ENCODE measurements at places on chromosomes 16 and 17.
A peak's percentile ranks its signal among the peaks of the same experiment; 100 is the strongest.

- DNase-seq: no peak
These were observed 21.9 kb downstream of the CMIP start for GRCh38 chr16:81466356-81466980.

DNA sequence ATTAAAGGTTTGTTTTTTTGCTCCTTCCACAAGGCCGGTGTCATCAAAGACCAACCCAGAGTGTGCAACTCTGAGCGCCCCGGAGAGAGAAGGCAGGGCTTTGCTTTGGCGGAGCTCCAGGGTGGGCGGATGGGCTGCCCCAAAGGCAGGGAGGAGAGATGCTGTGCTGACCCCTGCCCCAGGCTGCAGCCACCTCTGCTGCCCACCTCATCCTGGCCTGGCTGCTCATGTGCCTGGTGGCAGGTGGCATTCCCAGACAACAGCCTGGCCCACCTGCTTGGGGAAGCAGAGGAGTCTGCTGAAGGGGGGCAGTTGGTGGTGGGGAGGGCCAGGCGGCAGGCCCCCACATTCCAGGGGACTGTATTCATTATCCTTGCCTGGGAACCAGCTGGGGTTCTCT is 122.1 kb downstream of the SDK2 start:
- DNase-seq: no peak

- no peak for DNase-seq
These were observed 5.2 kb downstream of the OMG start for GRCh38 chr17:31291820-31292219.

- DNase-seq: no peak
These were observed 1.1 kb downstream of the CACNB1 start for GRCh38 chr17:39196241-39196807.

- no peak for DNase-seq
These were observed 8.4 kb downstream of the SLC25A10 start for GRCh38 chr17:81720267-81721071.

- no peak for DNase-seq
These were observed 490 bp downstream of the GID4 start for GRCh38 chr17:18039535-18040260.

DNA sequence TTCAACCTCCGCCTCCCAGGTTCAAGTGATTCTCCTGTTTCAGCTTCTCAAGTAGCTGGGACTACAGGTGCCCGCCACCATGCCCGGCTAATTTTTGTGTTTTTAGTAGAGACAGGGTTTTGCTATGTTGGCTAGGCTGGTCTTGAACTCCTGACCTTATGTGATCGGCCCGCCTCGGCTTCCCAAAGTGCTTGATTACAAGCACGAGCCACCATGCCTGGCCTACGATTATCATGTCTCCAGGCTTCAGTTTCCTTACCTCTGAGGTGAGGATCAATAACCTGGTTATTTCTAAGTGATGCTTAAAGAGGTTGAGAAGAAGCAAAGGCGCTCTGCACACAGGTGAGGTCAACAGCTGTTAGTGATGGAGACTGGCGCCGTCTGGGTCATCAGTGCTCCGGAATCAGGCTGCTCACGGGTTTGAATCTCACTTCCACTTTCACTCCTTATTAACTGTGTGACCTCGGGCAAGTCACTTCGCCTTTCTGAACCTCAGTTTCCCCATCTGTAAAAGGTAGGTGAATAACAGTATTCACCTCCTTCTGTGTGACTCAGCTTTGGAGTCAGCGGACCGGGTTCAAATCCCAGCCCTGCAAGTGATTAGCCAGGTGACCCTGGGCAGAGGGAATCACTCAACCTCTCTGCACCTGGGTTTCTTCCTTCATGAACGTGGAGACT is 745 bp upstream of the ABCC1 start:
- no peak for DNase-seq

DNA sequence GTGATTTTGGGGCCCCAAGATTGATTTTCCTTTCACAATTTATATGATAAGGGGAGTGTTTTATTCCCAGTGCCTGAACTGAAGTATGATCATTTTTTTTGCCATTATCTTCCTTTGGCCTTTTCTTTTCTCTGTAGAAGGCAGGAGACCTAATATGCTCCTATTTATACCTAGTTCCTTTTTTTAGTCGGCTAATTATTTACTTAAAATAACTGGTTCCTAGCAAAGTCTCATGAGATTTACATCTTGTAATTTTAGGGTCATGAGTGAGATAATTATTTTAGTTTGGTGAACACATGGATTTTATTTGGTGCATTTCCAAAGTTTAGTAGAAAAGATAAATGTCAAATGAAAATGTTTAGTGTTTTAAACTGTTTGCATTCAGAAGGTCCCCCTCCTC is 24.8 kb downstream of the SEC14L1 start:
- DNase-seq: no peak

- no peak for DNase-seq
These were observed 20.5 kb downstream of the SLC7A6 start for GRCh38 chr16:68284847-68285246.

DNA sequence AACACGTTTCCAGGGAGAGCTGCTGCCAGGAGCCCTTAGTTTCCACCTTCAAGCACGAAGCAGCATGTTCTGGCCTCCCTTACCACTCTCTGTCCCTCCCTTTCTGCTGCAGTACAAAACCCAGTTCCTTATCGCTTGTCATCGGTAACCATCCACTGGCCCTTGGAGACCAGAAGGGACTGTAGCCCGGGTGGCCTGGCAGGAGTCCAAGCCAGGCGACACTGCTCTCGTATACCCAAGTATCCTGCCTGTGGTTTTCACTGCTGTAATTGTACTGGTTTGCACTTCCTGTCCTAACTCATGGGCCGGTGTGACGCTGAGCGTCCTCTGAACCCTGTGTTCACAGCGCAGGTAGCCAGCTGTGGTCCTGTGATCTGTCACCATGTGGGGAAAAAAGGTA is 81.1 kb downstream of the MAF start:
- DNase-seq: no peak

- no peak for DNase-seq
These were observed 229.0 kb upstream of the NLRP1 start for GRCh38 chr17:5813357-5813756.

DNA sequence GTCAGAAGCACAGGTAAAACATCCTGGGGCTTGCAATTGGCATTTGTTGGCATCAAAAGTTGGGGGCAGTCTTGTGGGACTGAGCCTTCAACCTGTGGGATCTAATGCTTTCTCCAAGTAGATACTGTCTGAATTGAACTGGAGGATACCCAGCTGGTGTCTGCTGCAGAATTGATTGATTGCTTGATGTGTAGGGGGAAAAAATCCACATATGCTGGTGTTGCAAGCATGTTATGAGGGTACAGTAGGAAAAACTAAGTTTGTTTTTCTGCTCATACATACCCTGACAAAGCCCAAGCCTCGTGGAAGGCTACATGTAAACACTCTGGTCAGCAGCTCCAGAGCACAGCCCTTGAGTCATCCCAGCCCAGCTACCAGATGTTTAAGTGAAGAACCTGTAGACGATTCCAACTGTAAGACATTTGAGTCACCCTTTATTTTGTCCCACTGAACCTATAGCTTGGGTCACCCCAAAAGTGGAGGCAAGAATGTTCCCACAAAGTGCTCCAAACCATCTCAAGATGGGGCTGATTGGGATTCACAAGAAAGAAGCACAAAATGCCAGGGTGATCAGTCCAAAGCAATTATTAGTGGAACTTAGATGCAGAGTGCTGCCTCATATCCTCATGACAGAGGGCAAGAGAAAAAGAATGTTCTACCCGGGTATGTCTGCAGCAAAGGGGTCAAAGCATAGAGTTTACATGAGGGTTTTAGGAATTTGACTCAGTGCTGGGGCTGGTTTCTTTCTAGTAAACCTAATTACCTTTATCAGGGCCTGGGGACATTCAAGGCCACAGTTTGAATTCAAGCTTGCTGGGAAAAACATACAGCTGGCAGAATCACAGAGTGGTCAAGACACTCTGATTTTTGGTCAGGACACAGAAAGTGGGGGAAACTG is 9.6 kb upstream of the APPBP2 start:
- no peak for DNase-seq

GRCh38 chr16:83568345-83568744 is 239.4 kb upstream of the HSBP1 start:
- DNase-seq: no peak

- no peak for DNase-seq
These were observed 64.4 kb upstream of the CDC42EP4 start for GRCh38 chr17:73376152-73376551.

DNA sequence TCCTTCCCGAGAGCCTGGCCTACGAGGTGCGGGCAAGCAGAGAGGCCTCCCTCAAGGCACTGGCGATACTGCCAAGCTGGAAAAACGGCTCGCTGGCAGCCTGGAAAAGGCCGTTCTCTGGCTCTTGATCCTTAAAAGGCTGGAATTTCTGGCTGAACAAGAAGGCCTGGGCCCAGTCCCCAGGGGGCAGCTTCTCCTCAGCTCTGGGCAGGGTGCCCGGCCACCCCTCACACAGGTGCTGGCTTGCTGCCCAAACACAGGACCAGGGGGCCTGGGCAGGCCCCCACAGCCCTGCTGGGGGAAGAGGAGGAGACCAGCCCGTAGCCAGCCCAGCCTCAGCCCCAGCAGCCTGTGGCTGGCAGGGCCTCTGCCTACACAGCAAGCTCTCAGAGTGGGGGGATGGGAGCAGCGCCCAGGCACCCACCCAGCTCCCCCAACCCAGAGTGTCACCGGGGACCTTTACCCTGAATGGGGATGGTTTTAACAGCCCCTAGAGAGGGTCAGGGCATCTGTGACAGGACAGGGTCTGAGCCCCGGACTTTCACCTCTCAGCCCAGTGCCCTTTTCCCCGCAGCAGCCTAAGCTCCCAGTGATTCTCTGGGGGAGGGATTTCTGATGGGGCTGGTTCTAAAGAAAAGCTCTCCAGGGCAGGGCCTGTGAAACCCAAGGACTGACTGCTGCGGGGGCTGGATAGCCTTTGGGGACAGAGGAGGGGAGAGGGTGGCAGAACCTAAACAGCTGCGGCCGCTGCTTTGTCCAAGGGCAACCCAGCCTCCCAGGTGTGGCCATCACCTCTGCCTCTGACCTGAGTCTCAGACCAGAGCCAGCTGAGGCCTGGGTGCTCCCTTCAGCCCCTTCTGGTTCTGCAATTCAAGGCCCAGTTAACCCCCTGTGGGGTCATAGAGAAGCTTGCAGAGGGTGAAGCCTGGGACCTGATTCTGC is 38.6 kb upstream of the TOB1 start:
- no peak for DNase-seq

DNA sequence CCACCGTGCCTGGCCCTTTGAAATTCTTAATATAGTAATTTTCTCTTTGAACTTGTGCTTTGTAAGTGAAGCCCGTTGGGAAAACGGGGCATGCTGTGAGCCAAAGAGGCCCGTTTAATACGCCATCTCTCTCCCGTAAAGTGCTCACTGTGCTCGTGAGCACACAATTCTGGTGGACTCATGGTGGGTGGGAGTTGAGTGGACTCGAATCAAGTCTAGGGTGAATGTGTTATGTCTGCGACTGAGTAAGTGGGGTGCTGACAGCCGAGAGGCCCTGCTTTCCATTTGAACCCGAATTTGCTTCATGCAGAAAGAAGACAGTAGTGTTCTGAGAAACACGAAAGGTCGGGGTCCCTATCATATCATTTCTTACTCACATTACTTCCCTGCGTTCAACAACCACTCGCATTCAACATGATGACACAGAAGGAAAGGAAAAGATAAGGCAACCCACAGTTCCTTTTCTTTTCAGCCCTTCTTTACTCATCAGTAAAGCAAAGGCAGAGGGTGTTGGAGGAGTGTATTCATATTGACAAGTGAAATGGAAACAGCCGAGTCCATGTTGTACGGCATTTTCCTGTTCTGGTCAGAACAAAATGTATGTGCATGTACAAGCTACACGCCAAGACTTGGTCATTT is 4.8 kb upstream of the ATP2A3 start:
- DNase-seq: no peak

DNA sequence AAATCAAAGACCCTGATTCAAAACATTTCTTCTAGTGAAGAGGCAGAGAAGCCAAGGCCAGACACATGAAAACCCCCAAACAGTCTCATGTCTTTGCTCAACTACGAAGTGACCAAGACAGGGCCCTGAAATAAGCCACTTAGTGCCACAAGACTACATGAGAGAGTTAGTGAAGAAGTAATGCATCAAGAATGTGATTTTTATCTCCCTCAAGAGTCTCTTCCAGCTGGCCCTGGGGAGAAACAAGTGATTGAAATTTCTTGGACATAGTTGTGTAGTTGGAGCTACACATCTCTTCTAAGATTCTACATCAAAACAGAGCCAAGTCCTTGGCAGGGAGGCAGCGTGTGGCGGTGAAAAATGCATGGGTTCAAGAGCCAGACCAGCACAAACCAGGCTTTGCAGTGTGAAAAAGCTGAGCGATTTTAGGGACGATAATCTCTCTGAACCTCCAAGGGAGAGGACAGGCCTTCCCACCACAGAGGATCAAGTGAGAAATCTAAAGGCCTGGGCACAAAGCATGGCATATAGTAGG is 30.6 kb downstream of the LYRM1 start:
- DNase-seq: no peak

GRCh38 chr16:11056993-11057649 is 112.8 kb downstream of the CLEC16A start:
- DNase-seq: no peak

DNA sequence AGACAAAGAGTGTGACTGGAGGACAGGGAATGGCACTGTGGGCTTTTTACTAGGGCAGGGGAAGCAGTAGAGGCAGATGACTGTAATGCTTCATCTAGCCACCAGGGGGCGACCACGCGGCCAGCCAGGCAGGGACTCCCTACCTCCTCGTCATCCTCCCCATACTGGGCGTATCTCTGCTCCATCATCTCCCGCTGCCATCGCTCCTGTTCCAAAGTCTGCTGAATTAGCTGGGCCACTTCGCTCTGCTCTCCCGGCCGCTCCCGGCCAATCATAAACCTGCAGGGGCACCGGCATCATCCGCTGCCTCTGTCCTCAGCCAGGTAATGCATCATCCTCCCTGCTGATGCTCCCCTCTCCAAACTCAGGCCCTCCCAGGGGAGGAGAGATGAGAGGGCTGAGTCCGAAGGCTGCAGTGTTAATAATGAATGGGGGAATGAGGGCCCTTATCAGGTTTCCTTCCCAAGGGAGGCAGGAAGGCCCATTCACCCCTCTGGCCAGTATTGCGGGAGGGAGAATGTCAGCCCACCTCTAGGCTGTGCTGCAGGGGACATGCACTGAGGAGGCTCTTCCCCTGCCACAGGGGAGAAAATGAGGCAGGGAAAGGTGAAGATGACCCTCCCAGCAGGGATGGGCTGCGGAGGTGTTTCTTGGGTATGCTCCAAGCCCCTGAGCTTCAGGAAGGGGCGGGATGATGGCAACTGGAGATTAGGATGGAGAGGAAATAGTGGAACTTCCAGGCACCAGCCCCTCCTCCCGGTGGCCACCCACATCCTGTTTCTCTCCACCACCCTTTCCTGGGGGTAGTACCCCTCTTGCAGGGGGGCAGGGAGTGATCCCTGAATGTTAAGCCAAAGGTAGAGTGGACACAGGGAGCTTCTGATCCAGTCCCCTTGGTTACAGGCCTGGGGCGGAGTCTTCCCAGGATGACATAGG is 10.3 kb upstream of the SAMD14 start:
- DNase-seq: peak; percentile 82

GRCh38 chr17:56457501-56457900 is 136.0 kb upstream of the NOG start:
- DNase-seq: no peak

- DNase-seq: no peak
These were observed 681 bp upstream of the MAPT start for GRCh38 chr17:45893725-45894021.

GRCh38 chr17:13518261-13519000 is 83.3 kb downstream of the HS3ST3A1 start:
- DNase-seq: no peak
